ENCODE measurements at places on chromosomes 12 and 14. TPM values are rescaled to one million over a fixed set of nuclear protein-coding genes. Genes with fewer than 3 reads are reported as not detected.

POLE2 gene
- total RNA-seq: 25.5 TPM

GRIP1 gene
- 47.6 TPM for total RNA-seq

ERP27 gene
- 0.15 TPM for total RNA-seq

ADAM20 gene
- total RNA-seq: 3.5 TPM

- H3K36me3 ChIP-seq: no peaks in the 10 kb centered on the region
- H3K27me3 ChIP-seq: no peaks in the 10 kb centered on the region
- H3K27ac ChIP-seq: no peak overlapping the region
- no peak overlapping the region for H3K4me3 ChIP-seq
These were observed 232.6 kb downstream of the FLRT2 start for GRCh38 chr14:85762526-85762925.

- H3K27me3 ChIP-seq: no peaks in the 10 kb centered on the region
- no peaks in the 10 kb centered on the region for H3K4me1 ChIP-seq
- H3K27ac ChIP-seq: no peak overlapping the region
- peaks cover 77% of the 10 kb centered on the region for H3K36me3 ChIP-seq
- no peak overlapping the region for H3K4me3 ChIP-seq
- DNase-seq: no peak
These were observed 6.1 kb downstream of the METTL3 start for GRCh38 chr14:21505012-21505553.

- H3K4me3 ChIP-seq: no peak overlapping the region
- no peak overlapping the region for H3K27ac ChIP-seq
- no peak for DNase-seq
- H3K36me3 ChIP-seq: no peaks in the 10 kb centered on the region
- no peaks in the 10 kb centered on the region for H3K4me1 ChIP-seq
These were observed 59.1 kb downstream of the TMEM132D start for GRCh38 chr12:129844662-129845220.

- no peak overlapping the region for H3K4me3 ChIP-seq
- H3K4me1 ChIP-seq: no peaks in the 10 kb centered on the region
- DNase-seq: no peak
- peaks cover 7% of the 10 kb centered on the region for H3K36me3 ChIP-seq
These were observed 58.6 kb downstream of the PHETA1 start for GRCh38 chr12:111310076-111310870.

DNA sequence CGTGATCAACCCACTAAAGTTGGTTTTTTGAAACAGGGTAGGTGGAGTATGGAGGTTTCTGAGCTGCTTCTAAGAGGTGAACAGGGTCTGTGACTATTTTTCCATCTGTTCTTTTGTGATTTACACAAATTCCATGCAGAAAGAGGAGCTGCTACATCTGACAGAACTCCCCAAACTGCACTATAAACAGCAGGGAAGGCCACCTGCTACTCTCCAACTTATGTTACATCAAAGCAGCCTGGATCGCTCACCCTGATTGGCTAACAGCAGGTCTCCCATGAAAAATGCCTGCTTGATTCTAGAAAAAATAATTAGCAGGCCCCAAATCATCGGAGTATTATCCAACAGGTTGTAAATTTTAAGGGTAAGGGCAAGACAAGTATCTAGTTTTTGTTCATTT is 282.9 kb upstream of the FLRT2 start:
- H3K36me3 ChIP-seq: no peaks in the 10 kb centered on the region
- no peak overlapping the region for H3K27ac ChIP-seq
- peaks cover 5% of the 10 kb centered on the region for H3K4me1 ChIP-seq
- no peak for DNase-seq

- no peaks in the 10 kb centered on the region for H3K27me3 ChIP-seq
- no peak for DNase-seq
- no peaks in the 10 kb centered on the region for H3K4me1 ChIP-seq
- H3K4me3 ChIP-seq: no peak overlapping the region
- peak overlapping the region; percentile 70 for H3K27ac ChIP-seq
These were observed 29.4 kb downstream of the ACAD10 start for GRCh38 chr12:111715279-111715678.

DNA sequence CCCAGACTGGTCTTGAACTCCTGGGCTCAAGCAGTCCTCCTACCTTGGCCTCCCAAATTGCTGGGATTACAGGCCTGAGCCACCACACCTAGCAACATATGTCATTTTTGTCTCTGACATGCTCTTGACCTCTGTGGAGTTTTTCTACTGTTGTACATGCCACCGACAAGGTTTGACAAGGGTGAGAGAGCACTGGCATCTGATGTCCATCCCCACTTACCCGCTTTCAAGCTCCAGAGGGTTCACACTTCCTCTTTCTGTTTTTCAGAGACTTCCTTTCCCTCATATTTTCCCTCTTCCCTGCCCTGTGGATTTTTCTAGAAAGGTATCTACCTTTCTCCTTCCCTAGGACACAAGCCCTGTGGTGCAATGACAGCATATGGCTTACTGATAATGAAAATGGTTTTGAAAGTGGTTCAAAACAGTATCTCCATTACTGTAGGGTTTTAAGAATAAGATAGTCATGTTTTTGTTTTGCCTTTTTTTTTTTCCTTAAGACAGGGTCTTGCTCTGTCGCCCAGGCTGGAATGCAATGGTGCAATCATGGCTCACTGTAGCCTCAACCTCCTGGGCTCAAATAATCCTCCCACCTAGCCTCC is 27.7 kb upstream of the PLEKHG3 start:
- no peak overlapping the region for H3K4me3 ChIP-seq
- H3K4me1 ChIP-seq: no peaks in the 10 kb centered on the region
- DNase-seq: no peak
- no peak overlapping the region for H3K27ac ChIP-seq
- H3K36me3 ChIP-seq: no peaks in the 10 kb centered on the region
- peaks cover 4% of the 10 kb centered on the region for H3K27me3 ChIP-seq

- H3K27me3 ChIP-seq: no peaks in the 10 kb centered on the region
- H3K4me3 ChIP-seq: no peak overlapping the region
- no peaks in the 10 kb centered on the region for H3K4me1 ChIP-seq
- H3K36me3 ChIP-seq: no peaks in the 10 kb centered on the region
- no peak overlapping the region for H3K27ac ChIP-seq
These were observed 411.4 kb upstream of the SOX5 start for GRCh38 chr12:24360907-24361306.

DNA sequence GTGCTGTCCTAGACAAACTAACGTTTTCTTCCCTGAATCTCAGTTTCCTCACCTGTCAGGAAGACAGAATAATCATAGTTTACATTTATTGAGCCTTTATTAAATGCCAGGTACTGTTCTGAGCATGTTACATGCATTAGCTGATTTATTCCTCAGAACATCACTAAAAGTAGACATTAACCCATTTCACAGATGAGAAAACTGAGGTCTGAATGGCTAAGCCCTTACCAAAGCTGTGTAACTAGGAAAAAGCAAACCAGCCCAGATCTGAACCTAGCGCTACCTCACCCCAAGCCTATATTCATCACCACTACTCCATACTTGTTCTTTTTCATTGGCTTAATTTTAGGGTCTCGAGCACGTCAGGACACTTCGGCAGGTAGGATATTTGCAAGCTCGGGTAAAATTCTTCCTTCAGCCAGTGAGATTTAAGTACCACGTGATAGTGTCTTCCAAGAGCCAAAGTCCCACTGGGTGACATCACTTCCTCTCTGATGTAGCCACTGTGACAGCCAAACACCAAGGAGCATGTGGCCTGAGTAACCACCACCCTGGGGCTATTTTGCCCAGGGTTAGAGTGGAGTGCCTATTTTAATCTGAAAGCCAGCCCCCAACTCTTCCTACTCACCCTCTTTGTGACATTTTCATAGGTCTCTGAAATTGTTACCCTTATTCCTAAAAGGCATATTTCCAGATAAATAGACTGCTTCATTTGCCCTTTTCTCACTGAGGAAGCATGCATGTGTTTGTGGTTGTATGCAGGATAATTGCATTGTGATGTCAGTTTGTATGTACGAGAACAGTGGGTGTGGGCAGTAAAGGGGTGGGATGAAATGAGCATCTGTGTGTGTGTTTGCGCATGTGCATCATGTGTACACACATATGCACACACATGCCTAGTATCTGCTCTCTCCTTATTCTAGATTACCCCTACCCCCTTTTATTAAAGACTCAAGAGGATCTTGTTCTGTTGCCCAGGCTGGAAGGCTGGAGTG is 62.2 kb upstream of the WSCD2 start:
- H3K4me3 ChIP-seq: no peak overlapping the region
- no peaks in the 10 kb centered on the region for H3K4me1 ChIP-seq
- no peaks in the 10 kb centered on the region for H3K27me3 ChIP-seq
- DNase-seq: no peak
- H3K27ac ChIP-seq: no peak overlapping the region

DNA sequence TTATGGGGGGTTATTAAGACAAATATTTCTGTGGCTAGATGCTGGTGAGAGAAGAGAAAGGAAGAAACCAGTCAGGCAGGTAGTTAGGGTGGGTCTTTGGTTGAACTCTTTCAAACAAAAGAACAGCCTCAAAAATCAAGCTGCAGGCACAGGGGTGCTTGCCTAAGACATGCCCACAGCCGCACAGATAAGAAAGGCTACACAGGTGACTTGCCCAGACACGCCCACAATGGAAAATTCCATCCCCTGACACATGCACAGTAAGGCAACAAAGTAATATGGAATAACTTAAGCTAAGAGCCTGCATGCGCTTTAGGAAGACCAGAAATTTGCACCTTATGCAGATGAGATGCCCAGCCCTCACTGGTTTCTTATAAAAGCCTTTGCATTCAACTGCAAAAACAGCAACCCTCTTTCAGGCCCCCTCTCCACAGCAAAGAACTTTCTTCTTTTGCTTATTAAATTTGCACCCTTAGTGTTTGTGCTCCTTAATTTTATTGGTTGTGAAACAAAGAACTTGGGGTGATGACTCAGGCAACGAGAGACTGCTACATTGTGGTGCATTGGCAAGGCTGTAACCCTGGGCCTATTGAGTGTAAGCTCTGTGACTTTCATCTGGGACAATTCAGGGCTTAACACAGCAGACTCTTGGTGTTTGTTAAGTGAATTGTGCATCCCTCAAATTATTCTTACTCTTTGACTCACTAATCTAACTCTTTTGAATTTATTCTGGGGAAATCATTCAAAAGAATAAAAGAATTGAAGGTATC is 149.4 kb downstream of the RPAP3 start:
- H3K27ac ChIP-seq: no peak overlapping the region
- H3K36me3 ChIP-seq: no peaks in the 10 kb centered on the region
- H3K27me3 ChIP-seq: no peaks in the 10 kb centered on the region
- DNase-seq: no peak

DNA sequence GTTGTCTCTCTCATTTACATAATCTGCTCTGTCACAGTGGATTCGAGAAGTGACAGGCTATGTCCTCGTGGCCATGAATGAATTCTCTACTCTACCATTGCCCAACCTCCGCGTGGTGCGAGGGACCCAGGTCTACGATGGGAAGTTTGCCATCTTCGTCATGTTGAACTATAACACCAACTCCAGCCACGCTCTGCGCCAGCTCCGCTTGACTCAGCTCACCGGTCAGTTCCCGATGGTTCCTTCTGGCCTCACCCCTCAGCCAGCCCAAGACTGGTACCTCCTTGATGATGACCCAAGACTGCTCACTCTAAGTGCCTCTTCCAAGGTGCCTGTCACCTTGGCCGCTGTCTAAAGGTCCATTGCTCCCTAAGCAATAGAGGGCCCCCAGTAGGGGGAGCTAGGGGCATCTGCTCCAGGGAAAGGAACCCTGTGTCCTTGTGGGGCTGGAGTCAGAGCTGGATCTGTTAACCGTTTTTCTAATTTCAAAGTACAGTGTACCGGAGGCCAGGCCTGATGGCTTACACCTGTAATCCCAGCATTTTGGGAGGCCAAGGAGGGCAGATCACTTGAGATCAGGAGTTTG is 5.1 kb downstream of the ERBB3 start:
- no peak overlapping the region for H3K4me3 ChIP-seq
- H3K27me3 ChIP-seq: no peaks in the 10 kb centered on the region
- no peaks in the 10 kb centered on the region for H3K4me1 ChIP-seq
- DNase-seq: peak; percentile 90

- DNase-seq: peak; percentile 93
- H3K27ac ChIP-seq: no peak overlapping the region
- H3K4me1 ChIP-seq: no peaks in the 10 kb centered on the region
- H3K27me3 ChIP-seq: no peaks in the 10 kb centered on the region
These were observed 8.5 kb upstream of the MGAT4C start for GRCh38 chr12:86264451-86265328.

GRCh38 chr12:47400266-47400665 is 305.6 kb downstream of the RPAP3 start:
- no peak overlapping the region for H3K27ac ChIP-seq
- DNase-seq: no peak
- H3K27me3 ChIP-seq: no peaks in the 10 kb centered on the region
- no peaks in the 10 kb centered on the region for H3K4me1 ChIP-seq
- no peak overlapping the region for H3K4me3 ChIP-seq

All from endodermal cell (in vitro differentiated cells).